ENCODE measurements at places on chromosomes 3 and 15. TPM values are rescaled to one million over a fixed set of nuclear protein-coding genes. Genes with fewer than 3 reads are reported as not detected.

The HTR3D gene
- not detected for total RNA-seq

The CACNA2D2 gene
- 1.8 TPM for total RNA-seq

The GRAMD2A gene
- 0.55 TPM for total RNA-seq

The SERINC4 gene
- total RNA-seq, result 0.23 TPM

The ARPP21 gene
- total RNA-seq, result 0.40 TPM

The CALML4 gene
- total RNA-seq, result 49.2 TPM

The EHHADH gene
- 25.0 TPM for total RNA-seq

The DZIP3 gene
- total RNA-seq, result 11.5 TPM

The ADAMTS17 gene
- total RNA-seq, result 3.6 TPM

All from mucosa of gallbladder (tissue), 1 donor.